ENCODE measurements at places on chromosomes 7 and 10. TPM values are rescaled to one million over a fixed set of nuclear protein-coding genes. Genes with fewer than 3 reads are reported as not detected.

SRRT gene
- 257 TPM for total RNA-seq

UTF1 gene
- total RNA-seq: not detected

ETV1 gene
- total RNA-seq: 60.1 TPM

LBX1 gene
- not detected for total RNA-seq

KLF14 gene
- total RNA-seq: not detected

GPNMB gene
- 1.0 TPM for total RNA-seq

RHBDD2 gene
- total RNA-seq: 86.5 TPM

SPDYE11 gene
- total RNA-seq: not detected

EPHA1 gene
- 1.7 TPM for total RNA-seq

OGA gene
- 114 TPM for total RNA-seq

ZNF800 gene
- 23.0 TPM for total RNA-seq

DNA sequence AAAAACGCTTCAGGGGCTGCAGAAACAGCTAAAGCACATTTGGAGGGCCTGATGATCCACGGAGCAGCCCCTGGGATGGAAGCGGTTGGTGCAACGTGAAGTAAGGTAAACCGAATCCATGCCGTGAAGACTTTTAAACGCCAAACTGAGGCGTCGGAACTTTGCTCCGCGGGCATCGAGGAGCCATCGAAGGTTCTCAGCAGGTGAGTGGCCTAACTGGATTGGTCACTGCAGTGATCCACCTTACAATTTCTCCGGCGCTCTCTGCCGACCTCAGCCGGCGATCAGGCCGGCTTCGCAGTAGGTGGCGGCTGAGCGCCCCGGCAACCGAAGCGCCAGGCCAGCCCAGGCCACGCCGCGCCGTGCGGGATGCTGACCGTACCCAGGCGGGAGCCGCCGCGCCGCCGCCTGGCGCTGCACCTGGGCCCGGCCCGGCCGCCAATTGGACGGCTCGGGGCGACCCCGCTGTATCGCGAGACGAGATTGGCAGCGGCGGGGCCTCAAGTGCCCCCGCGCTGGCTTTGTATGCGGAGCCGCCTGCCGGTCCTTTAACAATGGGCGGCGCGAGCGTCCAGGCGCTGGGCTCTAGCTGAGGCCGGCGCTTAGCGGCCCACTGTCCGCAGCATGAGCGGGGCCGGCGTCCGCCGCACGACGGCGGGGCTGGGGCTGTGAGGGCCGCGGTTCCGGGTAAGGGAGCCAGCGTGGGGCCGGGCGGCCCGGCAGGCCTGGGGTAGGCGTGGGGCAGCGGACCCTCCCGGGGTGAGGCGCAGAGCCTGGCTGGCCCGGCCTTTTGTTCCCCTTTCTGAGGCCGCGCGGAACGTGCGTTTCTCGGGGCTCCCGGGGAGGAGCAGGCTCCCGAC lies at the start of gene CCNJ:
CCNJ (plus strand) TSS at position 551 of the 860 bp plus-strand sequence. CDS start 811 bp downstream, outside the sequence.
- H3K4me3 ChIP-seq: peak within 1 kb of the TSS; percentile 89
- no peaks in the 10 kb centered on the region for H3K36me3 ChIP-seq
- peaks cover 18% of the 10 kb centered on the region for H3K4me1 ChIP-seq
- peak; percentile 91 for DNase-seq
- peak within 1 kb of the TSS; percentile 94 for H3K27ac ChIP-seq
- H3K27me3 ChIP-seq: peaks cover 2% of the 10 kb centered on the region

- peaks cover 4% of the 10 kb centered on the region for H3K36me3 ChIP-seq
- no peak overlapping the region for H3K4me3 ChIP-seq
- DNase-seq: no peak
- peaks cover 5% of the 10 kb centered on the region for H3K4me1 ChIP-seq
- H3K27me3 ChIP-seq: no peaks in the 10 kb centered on the region
These were observed 95.1 kb upstream of the FZD1 start for GRCh38 chr7:91168871-91169829.

GRCh38 chr7:37531225-37531624 lies 82.6 kb upstream of the ELMO1 start:
- H3K4me3 ChIP-seq: no peak overlapping the region
- H3K36me3 ChIP-seq: no peaks in the 10 kb centered on the region
- DNase-seq: no peak
- H3K27me3 ChIP-seq: no peaks in the 10 kb centered on the region

GRCh38 chr10:75652146-75652740 lies 220.8 kb downstream of the LRMDA start:
- H3K36me3 ChIP-seq: no peaks in the 10 kb centered on the region
- H3K27me3 ChIP-seq: peaks cover 14% of the 10 kb centered on the region
- H3K4me3 ChIP-seq: no peak overlapping the region
- no peaks in the 10 kb centered on the region for H3K4me1 ChIP-seq

GRCh38 chr7:24786941-24787340 lies 29.7 kb upstream of the GSDME start:
- no peaks in the 10 kb centered on the region for H3K4me1 ChIP-seq
- no peak overlapping the region for H3K4me3 ChIP-seq
- H3K27me3 ChIP-seq: no peaks in the 10 kb centered on the region
- DNase-seq: peak; percentile 16
- no peak overlapping the region for H3K27ac ChIP-seq
- H3K36me3 ChIP-seq: no peaks in the 10 kb centered on the region

DNA sequence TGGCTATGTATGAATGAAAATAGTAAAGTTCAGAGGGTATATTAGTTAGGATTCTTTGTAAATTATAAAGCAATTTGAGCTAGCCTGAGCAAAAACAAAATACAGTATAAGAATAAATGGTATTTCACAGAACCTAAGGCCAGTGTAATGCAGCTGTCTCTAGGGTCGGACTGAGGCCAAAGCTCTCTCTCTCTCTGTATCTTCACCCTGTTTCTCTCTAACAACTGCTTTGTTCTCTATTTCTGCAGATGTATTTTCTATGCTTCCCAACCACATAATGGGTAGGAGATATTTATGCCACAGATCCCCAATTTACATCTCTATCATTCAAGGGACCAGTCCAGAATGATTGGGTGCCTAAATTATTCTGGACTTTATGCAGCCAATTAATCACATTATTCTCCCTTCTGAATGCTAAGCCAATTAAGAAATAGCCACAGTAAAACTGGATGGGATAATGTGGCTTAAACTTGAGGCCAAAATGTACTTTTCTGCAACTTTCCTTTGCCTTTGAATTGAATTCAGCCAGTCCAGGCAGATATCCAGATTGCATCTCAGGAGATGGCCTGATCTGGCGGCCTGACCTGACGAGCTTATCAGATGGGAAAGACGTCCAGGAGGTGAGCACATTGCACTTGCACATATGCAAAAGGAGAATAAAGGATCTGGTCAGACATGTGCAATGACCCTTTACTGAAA lies 24.6 kb upstream of the IMMP2L start:
- DNase-seq: no peak
- H3K27ac ChIP-seq: no peak overlapping the region
- no peak overlapping the region for H3K4me3 ChIP-seq
- H3K36me3 ChIP-seq: no peaks in the 10 kb centered on the region

GRCh38 chr7:104963991-104964385 lies 50.0 kb upstream of the KMT2E start:
- no peak for DNase-seq
- H3K27ac ChIP-seq: no peak overlapping the region
- no peaks in the 10 kb centered on the region for H3K4me1 ChIP-seq
- no peaks in the 10 kb centered on the region for H3K27me3 ChIP-seq
- no peaks in the 10 kb centered on the region for H3K36me3 ChIP-seq
- no peak overlapping the region for H3K4me3 ChIP-seq

DNA sequence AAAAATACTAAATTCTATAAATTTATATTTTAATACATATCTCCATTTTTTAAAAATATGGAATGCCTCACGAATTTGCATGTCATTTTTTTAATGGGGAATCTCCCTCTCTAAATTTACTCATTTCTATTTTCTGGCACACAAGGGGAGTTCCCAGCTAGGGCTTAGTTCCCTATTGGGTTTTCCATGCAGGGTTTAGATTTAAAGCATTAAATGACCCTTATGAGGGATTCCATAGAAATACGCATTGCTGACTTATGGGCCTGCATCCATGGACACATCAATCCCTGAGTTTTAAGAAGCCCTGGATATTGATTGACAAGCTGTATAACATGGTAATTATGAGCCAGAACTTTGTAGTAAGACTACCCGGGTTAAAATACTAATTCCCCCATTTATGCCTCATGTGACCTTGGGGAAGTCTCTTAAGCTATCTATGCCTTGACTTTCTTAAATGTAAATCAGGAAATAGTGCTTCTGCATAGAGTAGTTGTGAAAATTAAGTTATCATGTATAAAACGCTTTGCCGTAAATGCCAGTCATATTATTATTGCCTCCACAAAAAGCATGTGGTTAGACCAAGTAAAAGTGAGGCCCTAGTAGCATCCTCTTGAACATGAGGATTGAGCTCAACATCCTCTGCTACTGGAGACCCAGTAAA lies 78.8 kb upstream of the ANKRD1 start:
- H3K27me3 ChIP-seq: peaks cover under 1% of the 10 kb centered on the region
- no peaks in the 10 kb centered on the region for H3K36me3 ChIP-seq
- H3K27ac ChIP-seq: no peak overlapping the region
- H3K4me3 ChIP-seq: no peak overlapping the region
- no peak for DNase-seq

DNA sequence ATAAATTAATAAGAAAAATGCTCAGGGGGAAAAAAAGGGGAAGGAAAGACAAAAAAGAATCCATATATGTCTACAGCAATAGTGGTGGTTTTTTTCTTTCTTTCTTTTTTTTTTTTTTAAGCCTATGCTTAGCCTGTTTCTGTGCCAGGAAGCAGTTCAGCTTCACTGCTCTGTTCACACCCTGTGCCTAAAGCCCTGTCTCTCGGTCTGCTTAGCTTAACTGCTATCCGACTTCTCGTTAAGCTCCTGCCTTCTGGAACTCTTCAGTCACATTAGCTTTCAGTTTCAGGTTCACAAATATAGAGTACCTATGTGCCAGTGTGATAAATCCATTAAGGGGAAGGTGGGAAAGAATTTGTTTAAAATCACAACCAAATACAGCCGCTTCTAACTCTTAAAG lies 26.5 kb upstream of the NRG3 start:
- no peaks in the 10 kb centered on the region for H3K36me3 ChIP-seq
- no peak overlapping the region for H3K27ac ChIP-seq
- H3K27me3 ChIP-seq: no peaks in the 10 kb centered on the region
- H3K4me1 ChIP-seq: no peaks in the 10 kb centered on the region

DNA sequence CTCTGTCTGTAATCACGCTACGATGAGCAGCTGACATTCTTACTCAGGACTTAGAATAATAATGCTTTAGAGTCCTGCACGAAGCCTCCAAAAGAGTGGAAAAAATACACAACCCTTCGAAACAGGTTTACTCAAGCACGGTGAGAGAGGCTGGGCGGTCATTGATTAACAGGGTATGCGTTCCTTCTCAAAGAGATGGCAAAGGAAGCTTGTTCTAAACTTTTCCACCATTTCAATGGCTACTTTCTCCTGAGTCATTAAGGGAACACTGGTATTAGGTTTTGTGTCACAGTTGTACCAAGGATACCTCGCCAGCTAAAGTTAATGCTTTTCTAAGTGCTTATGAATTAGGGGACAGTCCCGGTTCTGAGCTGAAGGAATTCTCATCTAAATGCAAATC lies 141.9 kb upstream of the RHEB start:
- no peaks in the 10 kb centered on the region for H3K27me3 ChIP-seq
- H3K4me3 ChIP-seq: no peak overlapping the region
- no peaks in the 10 kb centered on the region for H3K4me1 ChIP-seq
- DNase-seq: no peak
- no peak overlapping the region for H3K27ac ChIP-seq
- no peaks in the 10 kb centered on the region for H3K36me3 ChIP-seq

- H3K4me3 ChIP-seq: no peak overlapping the region
- no peak for DNase-seq
- no peak overlapping the region for H3K27ac ChIP-seq
- H3K4me1 ChIP-seq: peaks cover 31% of the 10 kb centered on the region
- H3K36me3 ChIP-seq: no peaks in the 10 kb centered on the region
These were observed 26.6 kb downstream of the DUSP5 start for GRCh38 chr10:110524179-110524858.

- H3K4me3 ChIP-seq: no peak overlapping the region
- H3K4me1 ChIP-seq: no peaks in the 10 kb centered on the region
- no peaks in the 10 kb centered on the region for H3K36me3 ChIP-seq
- no peak for DNase-seq
- no peak overlapping the region for H3K27ac ChIP-seq
- H3K27me3 ChIP-seq: no peaks in the 10 kb centered on the region
These were observed 183.6 kb upstream of the NFE2L3 start for GRCh38 chr7:25968205-25968993.

GRCh38 chr7:149753375-149754233 lies 19.8 kb downstream of the ZNF467 start:
- no peaks in the 10 kb centered on the region for H3K4me1 ChIP-seq
- H3K36me3 ChIP-seq: no peaks in the 10 kb centered on the region
- no peaks in the 10 kb centered on the region for H3K27me3 ChIP-seq

GRCh38 chr7:45874408-45875131 lies 1.7 kb upstream of the CCDC201 start:
- H3K36me3 ChIP-seq: no peaks in the 10 kb centered on the region
- no peak overlapping the region for H3K4me3 ChIP-seq
- H3K27ac ChIP-seq: no peak overlapping the region

- H3K4me1 ChIP-seq: peaks cover 16% of the 10 kb centered on the region
- no peak overlapping the region for H3K27ac ChIP-seq
- H3K27me3 ChIP-seq: no peaks in the 10 kb centered on the region
These were observed 31.8 kb downstream of the SMURF1 start for GRCh38 chr7:99112097-99112496.

DNA sequence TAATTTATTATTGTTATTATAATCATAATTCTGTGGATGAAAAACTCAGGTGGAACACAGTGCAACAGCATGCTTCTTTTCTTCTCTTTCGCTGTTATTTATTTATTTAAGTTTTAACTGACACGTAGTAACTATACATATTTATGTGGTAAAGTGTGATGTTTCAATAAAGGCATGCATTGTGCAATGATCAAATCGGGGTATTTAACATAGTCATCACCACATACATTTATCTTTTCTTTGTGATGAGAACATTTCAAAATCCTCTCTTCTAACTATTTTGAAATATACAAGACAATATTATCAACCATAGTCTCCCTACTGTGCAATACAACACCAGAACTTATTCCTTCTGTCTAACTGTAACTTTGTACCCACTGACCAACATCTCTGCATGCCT lies 152.5 kb upstream of the LYZL1 start:
- DNase-seq: no peak
- H3K4me1 ChIP-seq: peaks cover 39% of the 10 kb centered on the region
- no peak overlapping the region for H3K27ac ChIP-seq
- no peaks in the 10 kb centered on the region for H3K27me3 ChIP-seq
- H3K4me3 ChIP-seq: no peak overlapping the region
- no peaks in the 10 kb centered on the region for H3K36me3 ChIP-seq

DNA sequence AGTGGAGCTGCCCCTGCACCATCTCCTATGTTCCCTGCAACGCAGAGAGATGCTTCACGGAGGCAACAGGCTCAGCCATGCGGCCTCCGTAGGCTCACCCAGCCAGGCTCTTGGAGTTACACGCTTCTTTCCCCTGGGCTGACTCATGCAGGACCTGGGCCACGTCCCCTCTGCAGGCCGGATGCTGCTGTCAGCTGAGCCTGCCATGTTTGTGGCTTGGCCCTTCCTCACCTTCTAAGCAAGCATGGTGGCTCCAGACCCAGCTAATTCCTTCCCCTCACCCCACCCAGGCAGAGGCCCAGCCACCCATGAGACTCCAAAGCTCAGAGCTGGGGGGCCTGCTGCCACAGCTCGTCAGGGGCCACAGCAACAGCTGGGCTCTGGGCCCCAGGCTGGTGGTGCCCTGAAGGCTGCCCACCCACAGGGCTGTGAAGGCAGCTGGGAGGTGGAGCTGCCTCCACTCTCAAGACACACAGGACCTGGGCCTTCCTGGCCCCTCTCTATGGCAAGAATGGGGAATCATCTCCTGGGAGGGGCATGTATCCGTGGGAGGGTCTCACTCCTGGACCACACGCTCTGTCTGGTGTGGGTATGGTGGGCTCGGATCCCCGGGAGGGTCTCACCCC lies 219.6 kb downstream of the ELFN1 start:
- no peak for DNase-seq
- no peaks in the 10 kb centered on the region for H3K36me3 ChIP-seq
- H3K4me3 ChIP-seq: no peak overlapping the region
- H3K27me3 ChIP-seq: no peaks in the 10 kb centered on the region

All from A673 (cell line).